ENCODE measurements at places on chromosomes 3 and 15. TPM values are rescaled to one million over a fixed set of nuclear protein-coding genes. Genes with fewer than 3 reads are reported as not detected.

GRK7 gene
- not detected for total RNA-seq

GRCh38 chr3:50442945-50443579 is 60.4 kb downstream of the CACNA2D2 start:
- H3K4me1 ChIP-seq, result no peaks in the 10 kb centered on the region
- DNase-seq, result no peak
- no peaks in the 10 kb centered on the region for H3K36me3 ChIP-seq
- no peak overlapping the region for H3K4me3 ChIP-seq
- no peaks in the 10 kb centered on the region for H3K27me3 ChIP-seq
- H3K27ac ChIP-seq, result no peak overlapping the region

DNA sequence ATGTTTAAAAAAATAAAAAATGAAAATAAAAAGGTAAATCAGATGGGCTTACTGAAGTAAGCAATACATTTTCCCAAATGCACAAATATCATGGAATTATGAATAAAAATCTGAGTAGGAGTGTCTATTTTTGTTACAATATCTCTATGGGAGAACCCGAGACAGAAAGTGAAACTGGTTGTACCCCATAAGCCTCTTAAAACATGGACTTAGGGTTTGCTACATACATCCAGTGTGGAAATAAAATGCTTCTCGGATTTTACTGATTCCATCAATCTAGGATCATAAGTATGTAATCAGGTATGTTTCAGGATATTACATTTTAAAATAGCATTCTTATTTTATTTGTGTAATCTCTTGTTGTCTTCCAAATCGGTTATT is 177.8 kb upstream of the CDIN1 start:
- DNase-seq, result no peak
- peaks cover 27% of the 10 kb centered on the region for H3K4me1 ChIP-seq
- no peaks in the 10 kb centered on the region for H3K27me3 ChIP-seq
- no peak overlapping the region for H3K4me3 ChIP-seq

GOLGA6B gene
- total RNA-seq, result not detected

DNA sequence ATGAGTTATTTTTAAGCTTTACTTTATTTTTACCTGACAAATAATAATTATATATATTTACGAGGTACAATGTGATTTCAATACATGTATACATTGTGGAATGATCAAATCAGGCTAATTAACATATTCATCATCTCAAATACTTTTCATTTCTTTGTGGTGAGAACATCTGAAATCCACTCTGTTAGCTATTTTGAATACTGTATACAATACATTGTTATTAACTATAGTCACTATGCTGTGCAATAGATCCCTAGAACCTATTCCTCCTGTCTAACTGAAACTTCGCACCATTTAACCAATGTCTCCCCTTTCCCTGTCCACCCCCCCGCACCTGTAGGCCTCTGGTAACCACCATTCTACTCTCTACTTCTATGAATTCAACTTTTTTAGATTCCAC is 7.9 kb upstream of the SPPL2A start:
- H3K27ac ChIP-seq, result no peak overlapping the region
- no peaks in the 10 kb centered on the region for H3K36me3 ChIP-seq
- H3K4me1 ChIP-seq, result no peaks in the 10 kb centered on the region
- H3K27me3 ChIP-seq, result no peaks in the 10 kb centered on the region
- no peak for DNase-seq

GRCh38 chr3:83890039-83890762 is 1068.6 kb upstream of the CADM2 start:
- no peak overlapping the region for H3K27ac ChIP-seq
- no peak for DNase-seq
- no peaks in the 10 kb centered on the region for H3K27me3 ChIP-seq
- H3K4me3 ChIP-seq, result no peak overlapping the region
- H3K4me1 ChIP-seq, result no peaks in the 10 kb centered on the region

ASB14 gene
- not detected for total RNA-seq

- H3K4me1 ChIP-seq, result peaks cover 10% of the 10 kb centered on the region
- H3K4me3 ChIP-seq, result no peak overlapping the region
- H3K27me3 ChIP-seq, result no peaks in the 10 kb centered on the region
- H3K27ac ChIP-seq, result no peak overlapping the region
- DNase-seq, result no peak
- no peaks in the 10 kb centered on the region for H3K36me3 ChIP-seq
Observed at GRCh38 chr3:102304550-102304949, 130.3 kb upstream of the ZPLD1 start.

IL17RD gene
- total RNA-seq, result 33.6 TPM

GRAMD1C gene
- total RNA-seq, result 10.7 TPM

- no peak overlapping the region for H3K4me3 ChIP-seq
- no peaks in the 10 kb centered on the region for H3K4me1 ChIP-seq
- H3K36me3 ChIP-seq, result no peaks in the 10 kb centered on the region
- H3K27ac ChIP-seq, result no peak overlapping the region
- H3K27me3 ChIP-seq, result no peaks in the 10 kb centered on the region
Observed at GRCh38 chr15:58247855-58248842, 110.0 kb downstream of the AQP9 start.

ANKRD34C gene
- total RNA-seq, result not detected

LPP gene
- total RNA-seq, result 27.4 TPM

DNA sequence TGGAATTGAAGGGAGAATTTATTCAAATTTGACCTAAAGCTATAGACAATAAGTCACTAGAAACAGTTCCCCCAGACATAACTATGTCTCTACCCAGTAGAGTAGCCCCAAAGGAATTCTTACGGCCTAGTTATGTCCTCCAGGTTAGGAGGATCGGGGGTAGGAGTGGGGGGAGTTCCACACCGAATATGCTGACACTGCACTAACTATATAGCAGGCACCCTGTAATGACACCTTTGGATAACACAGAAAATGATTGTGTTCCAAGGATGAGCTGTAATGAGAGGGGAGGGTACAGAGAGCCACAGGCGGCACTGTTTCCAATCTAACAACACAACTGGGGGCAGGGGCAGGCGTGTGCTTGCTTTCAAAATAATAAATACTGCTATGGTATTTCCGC is 376.2 kb upstream of the RORA start:
- no peaks in the 10 kb centered on the region for H3K4me1 ChIP-seq
- H3K36me3 ChIP-seq, result no peaks in the 10 kb centered on the region
- no peak overlapping the region for H3K4me3 ChIP-seq
- no peak overlapping the region for H3K27ac ChIP-seq
- H3K27me3 ChIP-seq, result no peaks in the 10 kb centered on the region
- DNase-seq, result no peak

GRCh38 chr15:69829974-69830373 is 267.7 kb downstream of the TLE3 start:
- H3K27ac ChIP-seq, result no peak overlapping the region
- no peaks in the 10 kb centered on the region for H3K27me3 ChIP-seq
- no peak for DNase-seq
- no peaks in the 10 kb centered on the region for H3K36me3 ChIP-seq
- no peak overlapping the region for H3K4me3 ChIP-seq

DNA sequence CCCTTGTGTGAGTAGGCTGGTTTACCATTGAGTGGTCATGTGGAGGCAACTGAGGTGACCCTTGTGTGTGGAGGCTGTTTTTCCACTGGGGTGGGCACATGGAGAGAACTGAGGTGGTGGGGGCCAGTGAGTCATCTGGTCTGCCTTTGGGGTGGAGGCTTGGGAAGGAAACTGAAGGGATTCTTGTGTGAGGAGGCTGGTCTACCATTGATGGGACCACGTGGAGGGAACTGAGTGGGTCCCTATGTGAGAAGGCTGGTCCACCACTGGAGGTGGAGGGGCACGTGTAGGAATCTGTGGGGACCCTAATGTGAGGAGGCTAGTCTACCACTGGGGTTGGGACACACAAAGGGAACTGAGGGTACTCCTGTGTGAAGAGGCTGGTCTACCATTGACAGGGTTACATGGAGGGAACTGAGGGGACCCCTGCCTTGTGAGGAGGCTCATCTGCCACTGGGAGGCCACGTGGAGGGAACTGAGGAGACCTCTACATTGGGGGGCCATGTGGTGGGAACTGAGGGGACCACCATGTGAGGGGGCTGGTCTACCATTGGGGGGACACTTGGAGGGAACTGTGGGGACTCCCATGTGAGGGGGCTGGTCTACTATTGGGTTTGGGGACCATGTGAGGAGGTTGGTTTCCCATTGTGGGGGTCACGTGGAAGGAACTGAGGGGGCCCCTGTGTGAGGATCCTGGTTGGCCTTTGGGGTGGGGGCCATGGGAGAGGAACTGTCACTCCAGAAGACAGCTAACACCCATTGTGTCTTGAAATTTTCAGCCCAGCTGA is 164.5 kb downstream of the WNT7A start:
- no peaks in the 10 kb centered on the region for H3K4me1 ChIP-seq
- DNase-seq, result no peak
- no peak overlapping the region for H3K27ac ChIP-seq

DNA sequence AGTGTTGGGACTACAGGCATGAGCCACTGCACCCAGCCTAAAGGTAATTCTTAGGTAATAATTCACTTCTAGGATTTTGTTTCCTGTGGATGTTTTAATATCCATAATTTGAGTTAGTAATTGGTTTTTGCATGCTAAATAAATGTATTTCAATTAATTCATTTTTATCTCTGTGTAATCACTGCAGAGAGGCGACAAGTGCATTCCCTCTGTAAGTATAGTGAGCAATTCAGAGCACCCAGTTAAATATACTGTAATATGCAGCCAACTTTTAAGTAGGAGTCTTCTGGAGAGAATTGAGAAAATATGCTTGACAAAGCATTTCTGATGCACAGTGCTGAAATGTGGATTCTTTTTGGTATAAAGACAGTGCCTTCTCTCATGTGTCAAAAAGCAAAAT is 5.7 kb downstream of the TBC1D23 start:
- H3K4me1 ChIP-seq, result peaks cover 5% of the 10 kb centered on the region
- H3K4me3 ChIP-seq, result no peak overlapping the region
- H3K27me3 ChIP-seq, result no peaks in the 10 kb centered on the region
- no peaks in the 10 kb centered on the region for H3K36me3 ChIP-seq
- H3K27ac ChIP-seq, result no peak overlapping the region

GRCh38 chr3:42340466-42340865 is 69.9 kb downstream of the LYZL4 start:
- H3K4me3 ChIP-seq, result no peak overlapping the region
- no peaks in the 10 kb centered on the region for H3K36me3 ChIP-seq
- no peak overlapping the region for H3K27ac ChIP-seq
- no peak for DNase-seq
- no peaks in the 10 kb centered on the region for H3K4me1 ChIP-seq
- H3K27me3 ChIP-seq, result no peaks in the 10 kb centered on the region

- H3K4me3 ChIP-seq, result no peak overlapping the region
- H3K27ac ChIP-seq, result no peak overlapping the region
- H3K4me1 ChIP-seq, result no peaks in the 10 kb centered on the region
- no peaks in the 10 kb centered on the region for H3K36me3 ChIP-seq
- no peaks in the 10 kb centered on the region for H3K27me3 ChIP-seq
- peak; percentile 37 for DNase-seq
Observed at GRCh38 chr3:101027286-101027685, 34.1 kb upstream of the ABI3BP start.

TTLL13 gene
- total RNA-seq, result not detected

GRCh38 chr3:62145086-62145757 is 228.1 kb downstream of the FEZF2 start:
- DNase-seq, result no peak
- no peak overlapping the region for H3K4me3 ChIP-seq
- H3K36me3 ChIP-seq, result no peaks in the 10 kb centered on the region
- H3K4me1 ChIP-seq, result no peaks in the 10 kb centered on the region
- no peak overlapping the region for H3K27ac ChIP-seq

DNA sequence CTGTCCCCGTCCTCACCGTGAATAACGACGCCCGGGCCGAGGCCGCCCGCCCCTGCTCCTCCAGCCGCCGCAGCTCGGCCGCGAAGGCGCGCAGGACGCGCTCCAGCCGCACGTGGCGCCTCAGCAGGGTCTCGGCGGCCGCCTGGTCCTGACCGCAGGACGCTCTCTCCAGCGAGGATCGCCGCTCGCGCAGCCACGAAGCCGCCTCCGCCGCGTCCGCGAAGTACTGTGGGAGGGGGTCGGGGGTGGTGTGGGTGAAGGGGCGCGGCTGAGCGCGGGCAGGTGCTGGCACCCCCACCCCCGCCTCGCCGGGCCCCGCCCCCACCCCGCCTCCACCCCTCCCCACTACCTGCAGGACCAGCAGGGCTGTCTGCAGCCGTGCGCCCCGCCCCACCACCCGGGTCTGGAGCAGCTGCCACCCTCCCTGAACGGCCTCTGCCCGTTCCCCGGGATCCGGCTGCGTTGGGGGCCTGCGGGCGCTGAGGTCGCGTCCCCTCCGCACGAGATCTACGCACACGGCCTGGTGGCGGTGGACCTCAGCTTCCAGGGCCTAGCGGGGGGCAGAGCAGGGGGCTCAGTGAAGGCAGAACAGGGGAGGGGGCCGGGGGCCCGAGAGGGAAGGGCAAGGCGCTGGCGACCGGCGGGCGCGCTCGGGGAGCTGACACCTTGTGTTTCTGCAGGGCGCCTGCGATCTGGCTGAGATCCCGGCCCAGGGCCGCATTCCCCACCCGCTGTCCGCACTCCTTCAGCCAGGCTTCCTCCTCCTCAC is 11.7 kb downstream of the SPTBN5 start:
- peak; percentile 65 for DNase-seq
- peak overlapping the region; percentile 51 for H3K4me3 ChIP-seq
- H3K27ac ChIP-seq, result no peak overlapping the region
- peaks cover 20% of the 10 kb centered on the region for H3K4me1 ChIP-seq
- H3K36me3 ChIP-seq, result no peaks in the 10 kb centered on the region
- H3K27me3 ChIP-seq, result peaks cover 57% of the 10 kb centered on the region

- no peak overlapping the region for H3K4me3 ChIP-seq
- no peaks in the 10 kb centered on the region for H3K4me1 ChIP-seq
- no peaks in the 10 kb centered on the region for H3K36me3 ChIP-seq
- no peaks in the 10 kb centered on the region for H3K27me3 ChIP-seq
- no peak overlapping the region for H3K27ac ChIP-seq
- DNase-seq, result no peak
Observed at GRCh38 chr15:48493763-48494225, 151.7 kb downstream of the FBN1 start.

- H3K27ac ChIP-seq, result no peak overlapping the region
- H3K4me3 ChIP-seq, result no peak overlapping the region
- peaks cover 3% of the 10 kb centered on the region for H3K4me1 ChIP-seq
- no peaks in the 10 kb centered on the region for H3K27me3 ChIP-seq
- H3K36me3 ChIP-seq, result no peaks in the 10 kb centered on the region
Observed at GRCh38 chr15:39591141-39591895, 10.4 kb downstream of the THBS1 start.

DNA sequence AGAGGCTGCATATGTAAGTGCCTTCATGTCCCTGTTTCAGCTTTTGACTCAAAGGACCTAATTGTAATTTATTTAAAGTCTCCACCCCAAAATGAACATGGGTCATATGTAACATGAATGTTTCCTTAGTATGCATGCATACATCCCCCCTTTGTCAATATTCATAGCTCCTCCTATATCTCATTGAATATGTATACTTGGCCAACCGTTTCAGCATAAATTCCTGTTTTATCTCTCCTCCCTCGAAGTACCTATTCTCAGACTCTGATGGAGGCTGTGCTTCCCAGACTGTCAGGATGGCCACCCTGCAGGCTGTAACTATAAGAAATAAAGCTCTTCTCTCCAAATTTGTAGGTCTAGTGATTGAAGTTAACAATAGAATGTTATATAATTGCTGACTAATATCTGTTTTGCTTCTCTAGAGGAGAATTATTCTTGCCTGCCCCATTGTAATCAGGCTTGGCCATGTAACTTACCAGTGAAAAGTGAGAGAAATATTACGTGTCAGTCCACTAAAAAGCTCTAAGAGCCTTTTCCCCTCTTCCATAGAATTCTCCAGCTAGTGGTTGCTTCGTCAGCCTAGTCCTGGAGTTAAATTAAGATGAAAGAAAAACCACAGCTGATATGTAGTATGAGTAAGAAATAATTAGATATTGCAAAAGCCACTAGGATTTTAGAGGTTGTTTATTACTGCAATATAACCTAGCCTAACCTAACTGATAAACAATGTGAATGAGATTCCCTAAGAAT is 245.1 kb downstream of the ZNF385D start:
- no peak for DNase-seq
- H3K4me1 ChIP-seq, result peaks cover 7% of the 10 kb centered on the region
- H3K4me3 ChIP-seq, result no peak overlapping the region
- no peaks in the 10 kb centered on the region for H3K36me3 ChIP-seq
- H3K27me3 ChIP-seq, result no peaks in the 10 kb centered on the region

IGF1R gene
- 40.4 TPM for total RNA-seq

RAB6B gene
- total RNA-seq, result 7.7 TPM

All from neural progenitor cell (in vitro differentiated cells).